HFFc6 (cell line): ENCODE measurements at places on chromosomes 1 and 21. TPM values are rescaled to one million over a fixed set of nuclear protein-coding genes. Genes with fewer than 3 reads are reported as not detected.
A peak's percentile ranks its signal among the peaks of the same experiment; 100 is the strongest.

DNA sequence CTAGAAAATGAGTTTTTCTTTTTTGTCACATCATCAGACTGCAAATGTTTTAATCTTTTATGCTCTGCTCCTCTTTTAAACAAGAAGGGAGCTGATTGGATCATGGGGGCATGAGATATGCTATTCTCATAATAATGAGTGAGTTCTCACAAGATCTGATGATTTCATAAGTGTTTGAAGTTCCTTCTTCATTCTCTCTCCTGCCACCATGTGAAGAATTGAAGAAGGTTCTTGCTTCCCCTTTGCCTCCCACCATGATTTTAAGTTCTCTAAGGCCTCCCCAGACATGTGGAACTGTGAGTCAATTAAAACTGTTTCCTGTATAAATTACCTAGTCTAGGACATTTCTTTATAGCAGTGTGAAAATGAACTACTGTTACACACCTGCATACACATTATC is 218.2 kb downstream of the NRIP1 start:
- H3K4me3 ChIP-seq: no peak overlapping the region
- DNase-seq: no peak
- H3K4me1 ChIP-seq: peaks cover 34% of the 10 kb centered on the region
- H3K27ac ChIP-seq: no peak overlapping the region

DNA sequence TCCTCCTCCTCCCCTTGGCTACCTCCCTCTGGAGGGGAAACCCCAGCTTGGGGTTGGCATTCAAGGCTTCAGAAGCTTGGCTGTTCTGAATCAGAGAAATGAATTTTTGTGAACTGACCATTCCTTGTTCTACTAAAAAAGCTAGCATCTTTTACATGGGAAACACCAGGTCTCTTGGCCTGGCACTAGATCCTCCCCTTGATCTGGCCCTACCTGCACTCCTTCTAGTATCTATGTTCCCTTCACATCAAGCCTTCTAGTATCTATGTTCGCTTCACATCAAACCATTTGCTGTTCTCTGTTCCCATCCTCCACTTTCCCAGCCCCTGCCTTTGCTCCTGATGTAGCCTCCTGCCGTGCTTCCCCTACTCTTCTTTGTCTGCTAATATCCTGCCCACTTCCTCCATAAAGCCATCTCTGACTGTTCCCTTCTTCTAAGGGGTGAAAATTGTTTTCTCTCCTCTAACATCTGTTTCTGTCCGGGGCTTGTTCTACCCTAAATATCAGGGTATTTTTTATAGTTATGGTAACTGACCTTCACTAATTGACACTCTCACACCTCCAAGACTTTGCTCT is 25.8 kb downstream of the FAM151A start:
- no peak overlapping the region for H3K4me3 ChIP-seq
- H3K36me3 ChIP-seq: no peaks in the 10 kb centered on the region
- H3K27me3 ChIP-seq: peaks cover 2% of the 10 kb centered on the region; the same call in 1 of the 2 replicates
- H3K27ac ChIP-seq: no peak overlapping the region
- no peaks in the 10 kb centered on the region for H3K4me1 ChIP-seq

DNA sequence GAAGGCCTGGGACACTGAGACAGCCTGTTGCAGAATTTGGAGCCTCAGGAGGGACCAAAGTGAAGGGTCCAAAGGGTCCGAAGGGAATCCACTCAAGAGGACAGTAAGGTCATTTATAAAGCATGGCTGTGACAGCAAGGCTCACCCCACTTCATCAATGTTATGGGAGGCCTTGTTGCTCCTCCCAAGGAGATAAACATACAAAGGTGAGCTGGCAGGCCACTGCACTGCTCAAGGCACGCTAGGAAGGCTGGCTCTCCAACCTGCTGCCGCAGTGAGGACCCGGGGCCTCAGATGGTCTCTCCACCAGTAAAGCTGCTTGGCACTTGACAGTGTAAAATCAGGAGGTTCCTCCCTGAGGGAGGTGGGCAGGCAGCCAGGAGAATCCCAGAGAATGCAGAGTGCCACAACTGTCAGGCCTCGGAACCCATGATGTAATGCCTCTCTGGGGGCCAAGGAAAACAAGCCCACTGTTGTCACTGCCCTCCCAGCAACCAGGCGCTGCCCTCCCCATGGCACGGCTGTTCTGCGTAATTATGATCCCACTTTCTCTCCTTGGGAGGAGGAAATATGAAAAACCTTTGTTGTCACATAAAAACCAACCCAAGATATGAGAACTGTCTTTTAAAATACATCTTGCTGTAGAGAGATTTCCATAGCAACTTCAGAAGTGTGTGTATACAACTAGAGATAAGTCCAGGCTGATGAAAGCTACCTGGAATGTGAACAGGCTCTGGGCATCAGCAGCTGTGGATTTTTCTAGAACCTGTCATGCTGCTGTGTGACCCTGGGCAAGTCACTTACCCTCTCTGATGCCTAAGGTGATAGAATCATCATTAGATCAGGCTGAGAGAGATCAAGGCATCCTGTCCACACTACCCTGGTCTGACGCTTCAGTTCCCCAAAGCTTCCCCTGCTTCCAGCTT is 102.5 kb downstream of the KCNN3 start:
- H3K27ac ChIP-seq: peak overlapping the region; percentile 34; the same call in 1 of the 2 replicates
- no peaks in the 10 kb centered on the region for H3K36me3 ChIP-seq
- no peaks in the 10 kb centered on the region for H3K4me1 ChIP-seq
- peaks cover 33% of the 10 kb centered on the region for H3K27me3 ChIP-seq
- DNase-seq: peak; percentile 39

The TNFRSF18 gene
- not detected in 3 replicates for total RNA-seq

The ADAM30 gene
- not detected in 3 replicates for total RNA-seq

The TSPEAR gene
- not detected in 3 replicates for total RNA-seq
